ENCODE measurements at places on chromosomes 3 and 15.

GRCh38 chr15:29062179-29062591, 176.4 kb downstream of the APBA2 start:
- DNase-seq, result no peak

GRCh38 chr3:165669504-165669903, 167.7 kb downstream of the BCHE start:
- no peak for DNase-seq

DNA sequence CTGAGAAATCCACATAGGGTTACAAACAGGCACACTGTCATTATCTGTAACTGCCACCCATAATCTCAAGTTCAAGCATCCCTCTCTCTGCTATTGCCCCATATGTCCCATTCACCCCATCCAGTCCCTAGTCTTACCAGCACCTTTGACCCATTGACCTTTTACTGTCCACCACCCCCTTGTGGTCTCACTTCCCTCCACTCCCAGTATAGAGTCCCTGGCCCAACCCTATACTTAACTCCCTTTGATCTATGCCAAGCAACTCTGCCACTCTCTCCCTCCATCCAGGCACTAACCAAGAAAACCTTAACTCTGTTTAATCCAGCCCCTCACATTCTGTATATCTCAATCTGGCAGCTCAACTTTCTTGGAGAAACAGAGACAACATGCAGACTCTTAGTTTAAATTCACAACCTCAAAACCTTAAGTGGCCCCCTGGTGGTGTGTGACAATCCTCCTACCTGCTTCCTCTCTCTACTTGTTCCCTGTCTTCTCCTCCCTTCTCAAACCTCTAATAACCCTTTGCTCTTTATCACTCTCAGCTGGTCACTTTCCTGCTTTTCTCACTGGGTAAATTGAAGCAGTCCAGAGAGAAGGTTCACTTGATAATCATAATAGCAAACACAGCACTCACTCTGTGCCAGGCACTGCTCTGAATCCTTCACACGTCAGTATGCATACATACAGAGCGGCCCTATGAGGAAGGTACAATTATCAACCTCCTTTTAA, 162.7 kb downstream of the STT3B start:
- no peak for DNase-seq

DNA sequence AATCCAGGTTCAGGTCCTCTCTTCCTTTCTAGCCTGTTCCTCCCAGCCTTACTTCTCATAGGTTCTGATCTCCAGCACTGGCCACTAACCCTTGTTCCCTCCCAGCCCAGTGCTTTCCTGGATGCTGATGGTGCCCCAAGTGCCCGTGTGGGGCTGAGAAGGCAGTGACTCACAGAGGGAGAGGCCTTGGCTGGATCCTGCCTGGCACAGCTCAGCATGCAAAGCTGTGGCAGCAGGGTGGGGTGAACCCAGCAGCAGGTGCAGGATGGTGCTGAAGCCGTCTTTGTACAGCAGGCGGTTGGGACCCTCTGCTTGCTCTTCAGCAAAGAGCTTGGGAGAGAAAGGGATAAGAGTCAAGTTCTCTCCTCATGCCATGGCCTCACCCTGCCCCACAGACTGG, 7.6 kb downstream of the LPCAT4 start:
- DNase-seq, result no peak

GRCh38 chr3:138594935-138595610, 1.0 kb upstream of the CEP70 start:
- DNase-seq, result no peak

DNA sequence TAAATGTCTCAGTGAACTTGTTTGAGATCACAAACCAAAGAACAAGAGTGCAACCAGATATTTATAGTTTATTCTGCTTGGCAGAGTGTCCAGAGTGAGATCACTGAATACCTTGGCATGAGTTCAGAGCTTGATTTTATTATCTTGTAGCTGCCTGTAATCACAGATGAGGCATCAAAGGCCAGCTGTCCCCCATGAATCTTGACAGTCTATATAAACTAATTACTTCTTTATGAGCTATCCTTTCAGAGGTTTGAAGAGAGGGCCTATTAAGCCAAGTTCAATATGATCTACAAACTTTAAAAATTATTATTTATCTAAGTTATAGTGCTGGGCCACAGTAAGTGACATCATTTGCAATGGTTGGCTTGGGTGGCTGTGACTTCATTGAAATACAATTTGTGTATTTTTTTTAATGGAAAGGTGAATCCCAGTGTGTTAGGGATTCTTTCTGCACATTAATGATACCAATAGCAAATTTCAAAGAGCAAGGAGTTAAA, 251.5 kb downstream of the CLSTN2 start:
- DNase-seq, result no peak

DNA sequence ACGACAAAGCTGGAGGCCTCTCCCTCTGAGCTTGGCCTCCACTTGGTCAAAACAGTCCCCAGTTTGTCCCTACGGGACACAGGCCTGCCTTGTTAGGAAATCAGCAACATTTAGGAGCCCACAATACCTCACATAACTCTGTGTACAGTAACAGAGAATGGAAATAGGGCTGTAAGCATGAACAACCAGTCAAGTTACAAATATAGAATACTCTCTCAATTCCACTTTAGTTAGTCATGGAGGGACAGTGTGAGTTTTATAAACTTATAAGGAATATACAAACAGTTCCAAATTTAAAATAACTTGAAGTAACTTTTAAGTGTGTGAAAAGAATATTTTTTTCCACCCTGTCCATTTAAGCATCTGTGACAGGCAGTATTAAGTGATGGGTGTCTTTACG, 129.4 kb downstream of the PGPEP1L start:
- no peak for DNase-seq

DNA sequence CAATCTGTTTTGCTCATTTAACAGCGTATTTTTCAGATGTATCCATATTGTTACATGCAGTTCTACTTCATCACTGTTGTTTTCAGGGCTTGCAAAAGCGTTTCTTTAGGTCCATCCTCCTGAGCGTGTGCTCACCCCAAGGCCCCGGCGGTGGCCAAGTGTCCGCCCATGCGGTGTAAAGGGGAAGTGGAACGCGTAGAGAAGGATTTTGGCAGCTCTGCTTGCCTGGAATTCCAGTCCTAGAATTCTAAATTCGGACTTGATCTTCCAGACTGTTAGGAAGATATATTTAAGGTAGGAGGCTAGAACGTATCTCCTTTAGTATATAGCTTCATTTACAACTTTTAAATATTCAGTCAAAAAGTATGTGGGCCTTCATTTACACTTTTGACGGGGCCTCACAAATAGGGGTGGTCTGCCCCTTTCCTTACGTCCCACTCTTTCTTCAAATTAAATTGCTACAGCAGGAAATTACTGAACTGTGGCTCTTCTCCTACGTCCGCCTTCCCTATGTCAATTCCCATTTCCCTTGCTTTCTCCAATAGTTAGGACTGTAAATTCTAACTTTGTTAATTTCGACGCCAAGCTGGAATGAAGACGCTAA, 609 bp upstream of the TBC1D23 start:
- no peak for DNase-seq

- DNase-seq, result no peak
Observed at GRCh38 chr3:72682936-72683452, 165.3 kb downstream of the SHQ1 start.

GRCh38 chr3:28935146-28935545, 345.7 kb upstream of the RBMS3 start:
- no peak for DNase-seq

DNA sequence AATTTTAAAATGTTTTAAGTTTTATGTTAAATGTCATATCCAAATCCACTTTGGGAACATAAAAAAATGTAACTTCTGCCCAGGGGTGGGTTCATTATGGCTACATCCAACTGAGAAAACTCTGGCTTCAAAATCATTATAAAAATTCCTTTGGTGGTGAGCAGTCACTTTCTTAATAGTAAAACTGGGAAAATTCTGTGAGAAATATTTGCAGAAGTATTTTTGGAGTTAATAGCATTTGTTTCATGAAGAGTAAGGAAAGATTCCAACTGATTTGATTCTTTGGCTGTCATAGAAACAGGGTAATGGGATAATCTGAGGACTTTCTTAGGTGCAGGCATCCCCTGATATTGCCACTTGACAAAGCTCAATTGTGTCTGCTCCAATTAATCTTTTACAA, 38.8 kb downstream of the CPA3 start:
- DNase-seq, result no peak

DNA sequence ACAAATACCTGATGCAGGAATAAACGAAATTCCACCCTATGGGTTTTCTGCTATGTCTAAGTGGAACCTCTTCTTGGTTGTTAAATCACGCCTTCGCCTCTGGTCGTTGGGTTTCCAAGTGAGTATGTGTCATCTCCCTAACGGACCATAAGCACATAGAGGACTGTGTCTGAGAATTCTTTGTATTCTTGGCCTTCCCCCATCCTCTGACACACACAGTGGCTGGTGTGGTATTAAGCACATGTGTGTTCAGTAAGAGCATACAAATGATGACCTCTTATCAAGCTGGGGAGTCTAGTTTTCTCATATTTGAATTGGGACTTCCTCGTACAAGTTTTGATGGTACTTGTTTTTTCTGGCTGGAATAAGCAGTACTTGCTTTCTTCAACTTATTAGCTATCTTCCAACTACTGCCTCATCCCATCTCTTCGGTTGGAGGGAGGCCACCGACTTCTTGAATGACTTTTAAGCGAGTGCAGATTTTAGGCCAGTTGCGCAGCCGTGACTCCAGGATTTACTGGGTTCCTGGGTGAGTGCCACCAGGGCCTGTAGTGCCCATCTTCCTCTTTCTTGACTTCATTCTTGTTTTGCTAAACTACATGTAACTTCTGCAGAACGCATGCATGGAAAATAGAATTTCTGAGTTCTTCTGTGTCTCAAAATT, 240.2 kb downstream of the ADAMTS17 start:
- no peak for DNase-seq

DNA sequence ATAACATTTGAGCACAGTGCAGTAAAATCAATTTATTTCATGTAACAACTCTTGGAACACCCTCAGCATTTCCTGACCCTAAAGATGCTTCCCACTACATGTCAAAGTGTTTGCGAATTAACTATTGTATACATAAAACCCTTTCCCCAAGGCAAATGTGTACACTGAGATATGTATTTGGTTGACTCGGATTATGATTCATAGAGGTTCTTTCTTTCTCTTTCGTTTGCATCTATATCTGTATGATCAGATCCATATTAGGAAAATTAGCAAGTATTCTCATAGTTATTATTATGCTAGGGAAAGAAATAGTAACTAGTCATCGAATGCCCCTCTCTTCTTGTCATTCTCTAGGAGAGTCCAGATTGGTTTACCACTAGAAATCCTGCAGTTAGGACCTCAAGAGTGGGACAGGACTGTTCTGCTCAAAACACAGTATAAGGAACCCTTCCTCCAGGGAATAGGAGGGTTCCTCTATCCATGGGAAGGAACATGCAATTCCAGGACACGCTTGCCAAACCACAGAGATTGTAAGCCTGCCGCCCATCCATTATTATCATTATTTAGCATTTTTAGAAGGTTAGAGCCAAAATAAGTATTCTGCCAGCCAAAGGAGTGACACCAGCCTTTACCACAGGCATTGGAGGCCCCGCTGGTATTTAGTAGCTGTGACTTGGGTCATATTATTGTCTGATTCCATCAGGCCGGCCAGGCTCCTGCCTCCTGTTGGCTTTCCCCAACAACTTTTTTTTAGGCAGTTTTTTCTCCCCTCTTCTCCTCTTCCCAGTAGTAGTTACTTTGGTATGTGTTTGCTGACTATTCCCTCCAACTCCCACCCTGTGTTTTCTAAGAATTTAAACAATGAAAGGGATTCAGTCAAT, 100.7 kb downstream of the GALK2 start:
- DNase-seq, result no peak

GRCh38 chr3:138284957-138285477, 44.6 kb downstream of the NME9 start:
- DNase-seq, result no peak

- peak; percentile 88 for DNase-seq
Observed at GRCh38 chr3:188947401-188948280, 224.1 kb upstream of the TPRG1 start.

DNA sequence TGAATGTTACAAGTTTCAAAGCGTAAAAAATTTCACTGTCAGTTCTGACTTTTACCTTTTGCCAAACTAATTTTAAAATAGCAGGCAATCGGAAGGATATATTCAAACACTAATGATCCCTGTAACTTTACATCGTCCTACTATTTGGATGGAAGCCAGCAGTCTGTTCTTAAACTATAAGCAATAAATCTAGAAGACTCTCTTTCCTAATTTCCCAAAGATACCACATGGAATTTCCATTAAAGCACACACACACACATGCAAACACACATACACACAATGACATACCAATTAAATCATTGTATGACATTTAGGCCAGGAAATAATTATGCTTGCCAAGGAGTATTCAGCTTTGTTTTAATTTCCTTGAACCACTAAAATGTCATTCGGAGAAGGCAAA, 32.0 kb downstream of the IL17RD start:
- no peak for DNase-seq

- no peak for DNase-seq
Observed at GRCh38 chr3:159907828-159908227, 80.8 kb upstream of the IL12A start.

GRCh38 chr3:174216946-174217718, 642.0 kb upstream of the NAALADL2 start:
- DNase-seq, result no peak

- no peak for DNase-seq
Observed at GRCh38 chr3:118785415-118785814, 249.2 kb downstream of the IGSF11 start.

DNA sequence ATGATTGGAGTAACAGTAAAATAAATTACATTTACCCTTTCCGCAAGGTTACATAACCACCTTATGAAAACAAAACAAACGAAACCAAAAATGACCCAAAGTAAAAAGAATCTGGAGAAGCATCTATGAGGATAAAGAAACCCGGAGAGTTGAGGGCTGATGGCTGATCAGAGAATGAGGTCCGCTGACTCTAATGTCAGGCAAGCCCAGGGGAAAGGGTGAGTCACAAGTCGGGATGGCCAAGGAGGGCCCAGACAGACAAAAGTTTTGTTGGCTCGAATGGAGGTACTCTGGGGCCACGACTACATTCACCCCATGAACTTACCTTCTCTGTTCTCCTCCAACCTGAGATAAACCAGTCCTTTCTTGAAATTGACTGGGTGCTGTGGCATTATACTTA, 95.7 kb downstream of the RORA start:
- DNase-seq, result no peak

- no peak for DNase-seq
Observed at GRCh38 chr3:138082085-138082991, 33.1 kb downstream of the DZIP1L start.

DNA sequence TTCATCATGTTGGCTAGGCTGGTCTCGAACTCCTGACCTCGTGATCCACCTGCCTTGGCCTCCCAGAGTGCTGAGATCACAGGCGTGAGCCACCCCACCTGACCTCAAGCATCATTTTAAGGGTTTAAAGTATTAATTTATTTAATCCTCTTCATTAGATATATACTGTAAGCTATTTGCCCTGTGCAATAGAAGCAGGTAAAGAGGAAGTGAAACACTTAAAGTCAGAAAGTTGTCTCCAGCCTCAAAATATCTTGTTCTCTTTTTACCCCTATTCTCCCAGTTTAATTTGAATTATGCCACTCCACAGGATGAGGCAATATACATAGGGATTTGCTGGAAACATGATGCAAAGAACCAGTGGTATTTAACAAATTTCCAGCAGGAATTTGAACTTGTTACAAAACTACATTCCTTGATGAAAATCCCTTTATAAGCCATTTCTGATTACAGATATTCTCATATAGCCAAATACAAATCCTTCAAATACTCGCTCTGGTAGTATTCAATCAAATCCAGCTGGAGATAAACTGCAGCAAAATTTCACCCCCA, 2.0 kb downstream of the NDUFB5 start:
- no peak for DNase-seq
